ENCODE measurements at places on chromosomes 6 and 20.

DNA sequence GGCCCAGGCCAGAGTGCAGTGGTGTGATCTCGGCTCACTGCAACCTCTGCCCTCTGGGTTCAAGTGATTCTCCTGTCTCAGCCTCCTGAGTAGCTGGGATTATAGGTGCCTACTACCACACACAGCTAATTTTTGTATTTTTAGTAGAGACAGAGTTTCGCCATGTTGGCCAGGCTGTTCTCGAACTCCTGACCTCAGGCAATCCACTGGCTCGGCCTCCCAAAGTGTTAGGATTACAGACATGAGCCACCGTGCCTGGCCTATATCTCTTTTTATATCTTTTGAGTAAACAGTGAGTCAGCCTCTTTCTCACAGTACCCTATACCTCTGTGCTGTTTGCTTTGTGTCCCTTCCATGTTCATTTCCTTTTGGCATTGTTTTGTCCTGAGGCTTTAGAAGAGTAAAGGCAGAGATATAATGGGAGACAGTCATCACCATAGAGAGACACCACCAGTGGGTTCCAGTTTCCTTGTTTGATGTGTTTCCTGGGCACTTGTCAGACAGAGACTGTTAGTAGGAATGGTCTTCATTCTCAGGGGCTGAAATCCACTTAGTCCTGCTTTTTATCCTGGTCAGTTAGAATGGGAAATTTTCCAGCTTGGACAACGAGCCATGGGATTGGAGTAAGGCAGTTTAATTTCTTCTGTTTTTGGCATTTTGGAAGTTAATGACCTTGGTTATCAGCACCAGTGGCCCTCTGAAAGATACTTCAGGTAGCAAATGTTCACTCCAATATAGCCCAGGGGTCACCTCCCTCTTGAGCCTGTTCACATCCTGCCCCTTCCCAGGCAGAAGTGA is 32.2 kb upstream of the ASXL1 start:
- no peak for DNase-seq

GRCh38 chr6:148464319-148465010 is 121.8 kb downstream of the SASH1 start:
- peak; percentile 55 for DNase-seq

DNA sequence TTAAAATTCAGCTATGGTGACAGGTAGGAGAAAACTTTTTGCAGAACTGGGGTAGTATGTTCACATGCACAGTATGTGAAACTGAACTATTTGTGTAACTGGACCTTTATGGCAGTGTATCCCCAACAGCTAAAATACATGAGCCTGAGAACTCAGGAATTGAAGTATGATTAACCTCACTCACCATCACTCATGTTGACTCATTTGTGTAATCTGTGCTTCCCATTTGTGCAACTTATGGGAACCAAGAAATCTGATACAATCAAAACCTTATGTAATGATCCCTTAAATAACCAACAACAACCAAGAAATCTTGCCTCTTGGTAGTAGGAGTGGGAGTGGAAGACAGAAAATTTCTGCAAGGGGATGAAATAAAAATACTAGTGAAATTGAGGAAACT is 674.9 kb downstream of the HDGFL1 start:
- no peak for DNase-seq

- DNase-seq: no peak
Observed at GRCh38 chr6:140001005-140001404, 626.6 kb upstream of the CITED2 start.

- no peak for DNase-seq
Observed at GRCh38 chr6:125048274-125048673, 86.0 kb downstream of the RNF217 start.
